ENCODE measurements at places on chromosomes 4 and X. TPM values are rescaled to one million over a fixed set of nuclear protein-coding genes. Genes with fewer than 3 reads are reported as not detected.
A peak's percentile ranks its signal among the peaks of the same experiment; 100 is the strongest.

DNA sequence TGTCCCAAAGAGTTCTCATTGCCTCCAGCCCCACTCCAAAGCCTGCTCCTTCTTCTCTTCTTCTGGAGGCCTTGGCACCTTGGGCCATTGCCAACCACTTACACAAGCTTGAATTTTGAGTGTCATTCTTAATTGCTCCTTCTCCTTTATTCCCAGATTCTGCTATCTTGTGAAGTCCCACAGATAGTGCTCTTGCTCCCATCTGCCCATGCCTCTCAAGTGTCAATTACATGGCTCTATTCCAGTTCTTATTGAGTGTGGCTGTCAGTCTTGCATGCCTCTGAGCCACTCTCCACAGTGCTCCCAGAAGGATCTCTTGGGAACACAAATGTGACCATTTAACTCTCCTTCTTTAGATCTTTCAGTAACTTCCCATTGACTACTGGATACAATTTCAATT lies 117.3 kb upstream of the SFRP2 start:
- no peak for DNase-seq

Gene FRG2
- not detected for total RNA-seq

Gene SMIM10L2A
- total RNA-seq = 27.5 TPM

GRCh38 chrX:48919360-48919841 lies 577 bp upstream of the PIM2 start:
- no peak for DNase-seq

- no peak for DNase-seq
These were observed 352.1 kb upstream of the GATB start for GRCh38 chr4:152112887-152113286.

Gene SMPX
- not detected for total RNA-seq

Gene MAGEB17
- total RNA-seq = not detected

Gene HPGD
- total RNA-seq = 1.2 TPM

- DNase-seq = no peak
These were observed 345.9 kb downstream of the FSTL5 start for GRCh38 chr4:161817914-161818313.

DNA sequence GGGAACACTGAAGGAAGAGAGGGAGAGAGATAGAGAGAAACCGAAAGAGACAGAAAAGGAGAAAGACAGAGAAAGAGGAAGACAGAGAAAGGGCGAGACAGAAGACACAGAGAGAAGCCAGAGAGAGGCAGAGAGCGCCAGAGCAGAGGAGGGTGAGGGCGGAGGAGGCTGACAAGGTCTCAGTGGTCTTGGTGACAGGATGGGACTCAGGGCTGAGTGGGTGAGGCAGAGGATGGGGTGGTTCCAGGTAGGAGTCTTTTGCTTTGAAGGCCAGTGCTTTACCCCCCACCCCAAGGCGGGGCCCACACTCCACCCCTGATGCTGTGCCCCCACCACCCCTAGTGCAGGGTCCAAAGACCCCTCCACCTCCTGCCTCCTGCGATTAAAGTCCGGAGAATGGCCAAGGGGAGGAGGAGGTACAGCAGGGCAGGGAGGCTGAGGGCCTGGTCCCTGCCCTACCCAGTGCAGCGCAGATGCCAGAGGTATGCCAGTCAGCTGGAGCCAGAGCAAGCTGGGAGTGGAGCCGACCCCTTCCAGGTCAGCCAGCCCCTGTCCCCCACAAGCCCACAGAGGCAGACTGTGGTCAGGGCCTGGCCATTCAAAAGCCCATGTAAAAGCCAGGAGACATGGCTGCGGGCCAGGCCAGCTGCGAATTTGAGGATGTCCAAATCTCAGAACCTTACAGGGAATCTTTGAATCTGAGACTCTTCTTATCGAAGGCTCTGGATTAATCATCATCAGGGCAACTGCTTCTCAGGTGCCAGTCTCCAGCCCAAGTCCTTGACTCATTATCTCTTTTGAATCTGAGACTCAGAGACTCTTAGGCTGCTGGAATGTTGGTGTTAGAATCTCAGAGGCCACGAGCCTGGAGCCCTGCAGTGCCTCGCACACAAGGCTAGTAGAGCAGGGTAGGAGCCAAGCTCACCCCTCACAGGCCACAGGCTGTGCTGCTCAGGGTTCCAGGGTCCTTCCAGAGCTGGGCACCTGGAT lies 758 bp downstream of the IQSEC2 start:
- peak; percentile 55 for DNase-seq

DNA sequence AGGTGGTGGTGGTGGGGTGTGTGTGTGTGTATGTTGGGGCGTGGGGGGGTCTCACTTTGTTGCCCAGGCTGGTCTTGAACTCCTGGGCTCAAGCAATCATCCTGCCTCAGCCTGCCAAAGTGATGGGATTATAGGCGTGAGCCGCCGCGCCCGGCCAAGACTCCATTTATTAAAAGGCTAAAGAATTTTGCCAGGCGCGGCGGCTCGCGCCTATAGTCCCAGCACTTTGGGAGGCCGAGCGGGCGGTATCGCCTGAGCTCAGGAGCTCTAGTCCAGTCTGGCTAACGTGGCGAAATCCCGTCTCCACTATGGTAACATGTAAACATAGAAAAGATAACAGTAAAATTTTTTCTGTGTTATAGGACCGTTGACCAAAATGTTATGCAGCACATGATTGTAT lies 3.7 kb upstream of the UBA1 start:
- no peak for DNase-seq

- DNase-seq = no peak
These were observed 73.3 kb upstream of the ZDHHC15 start for GRCh38 chrX:75596178-75596577.

Gene MAGEE2
- total RNA-seq = not detected

GRCh38 chr4:69909195-69909594 lies 21.7 kb upstream of the CSN1S1 start:
- DNase-seq = no peak

GRCh38 chr4:189278597-189279165 lies 662.0 kb upstream of the FRG1 start:
- no peak for DNase-seq

DNA sequence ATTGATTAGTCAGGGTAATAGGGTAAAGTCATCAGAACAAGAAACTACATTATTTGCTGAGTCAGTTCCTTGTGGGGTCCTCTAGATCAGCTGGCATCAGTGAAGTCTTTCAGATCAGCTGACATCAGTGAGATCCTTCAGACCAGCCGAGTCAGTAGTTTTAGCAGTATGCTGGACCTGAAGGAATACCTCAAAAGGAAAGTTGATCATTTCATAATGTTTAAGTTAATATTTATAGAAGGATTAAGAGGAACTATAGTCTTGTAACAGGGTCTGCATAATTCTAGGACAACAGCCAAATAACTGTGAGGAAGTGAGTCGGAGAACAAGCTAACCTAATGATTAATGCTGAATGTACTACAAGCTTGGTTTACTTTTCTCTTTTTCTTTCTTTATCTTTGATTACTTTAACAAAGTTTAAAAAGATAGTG lies 958 bp upstream of the UGT2B7 start:
- DNase-seq = peak; percentile 67

Gene MMAA
- total RNA-seq = 8.4 TPM

DNA sequence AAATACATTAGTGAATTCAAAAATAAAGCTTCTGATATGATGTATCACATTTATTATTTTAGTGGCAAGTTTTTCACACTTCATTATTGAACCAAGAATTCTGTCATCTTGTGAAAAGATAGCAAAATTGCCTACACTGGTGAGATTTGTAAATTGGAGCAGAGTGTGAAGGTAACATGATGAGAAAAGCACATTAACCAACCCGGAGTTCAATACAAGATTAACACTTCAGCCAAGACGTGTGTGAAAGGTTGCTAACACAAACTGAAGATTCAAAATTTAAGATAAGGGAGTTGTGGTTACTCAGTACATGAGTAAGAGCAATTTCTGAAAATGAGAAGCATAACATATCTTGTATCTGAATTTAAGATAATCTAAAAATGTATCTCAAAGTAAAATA lies 346.7 kb downstream of the PDHA2 start:
- DNase-seq = no peak

DNA sequence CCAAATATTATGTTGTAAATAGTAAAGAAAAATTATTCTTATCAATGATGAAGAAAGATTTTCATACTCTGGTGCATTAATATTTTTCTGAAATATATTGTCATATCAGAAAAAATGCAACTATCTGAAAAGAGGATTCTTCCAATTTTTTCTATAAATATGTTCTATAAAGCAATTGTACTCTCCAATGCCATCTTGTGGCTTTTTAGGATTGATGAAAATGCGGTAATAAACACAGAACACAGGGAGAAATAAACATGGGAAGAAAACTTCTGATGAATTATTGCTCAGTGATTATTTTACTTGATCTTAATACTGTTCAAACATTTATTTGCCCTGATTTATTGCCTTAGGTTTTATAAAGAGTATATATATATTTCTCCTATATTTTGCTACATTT lies 215.4 kb downstream of the IL1RAPL1 start:
- DNase-seq = no peak

GRCh38 chr4:19155568-19155967 lies 1096.1 kb upstream of the SLIT2 start:
- no peak for DNase-seq

- DNase-seq = peak; percentile 91
These were observed 16.6 kb upstream of the HPGD start for GRCh38 chr4:174538876-174539250.

Gene SSX3
- total RNA-seq = not detected

- no peak for DNase-seq
These were observed 26.9 kb upstream of the RASGEF1B start for GRCh38 chr4:81498551-81499099.

DNA sequence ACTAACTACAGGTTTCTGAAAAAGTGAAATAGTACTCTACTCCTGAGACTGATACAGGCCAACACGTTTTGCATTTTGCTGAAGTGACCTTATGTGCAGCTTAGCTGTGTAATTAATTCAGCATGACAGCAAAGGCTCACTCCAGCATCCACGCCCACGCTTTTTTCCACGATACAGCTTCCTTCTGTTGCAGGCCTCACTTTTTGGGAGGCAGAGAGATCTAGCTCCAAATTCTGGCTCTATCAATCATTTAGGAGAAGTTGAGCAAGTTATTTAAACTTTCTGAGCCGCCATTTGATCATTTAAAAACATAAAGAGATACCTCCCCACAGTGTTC lies 160.3 kb downstream of the AFAP1 start:
- DNase-seq = no peak

DNA sequence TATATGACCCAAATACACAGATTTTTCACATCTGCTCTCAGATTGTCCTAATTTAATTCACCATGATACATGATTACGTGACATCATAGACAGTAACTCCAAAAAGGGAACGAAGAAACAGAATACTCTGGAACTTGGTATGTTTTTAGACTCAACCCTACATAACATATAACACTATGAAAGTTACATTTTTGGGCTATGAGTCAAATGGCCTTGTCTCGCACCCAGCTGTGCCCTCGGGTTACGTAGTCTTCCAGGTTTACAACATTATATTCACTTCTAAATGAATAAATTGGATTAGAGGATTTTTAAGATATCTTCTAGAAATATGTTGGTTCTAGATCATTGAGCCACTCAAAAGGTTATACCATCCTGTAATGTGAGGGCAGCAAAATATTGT lies 2089.6 kb upstream of the TENM3 start:
- no peak for DNase-seq

- peak; percentile 39 for DNase-seq
These were observed 694 bp downstream of the PDS5A start for GRCh38 chr4:39976945-39977488.

GRCh38 chr4:26964994-26965393 lies 104.4 kb downstream of the STIM2 start:
- DNase-seq = peak; percentile 5

GRCh38 chrX:103453655-103454054 lies 65.6 kb downstream of the RAB40A start:
- DNase-seq = peak; percentile 93

Gene TMPRSS11D
- total RNA-seq = not detected

DNA sequence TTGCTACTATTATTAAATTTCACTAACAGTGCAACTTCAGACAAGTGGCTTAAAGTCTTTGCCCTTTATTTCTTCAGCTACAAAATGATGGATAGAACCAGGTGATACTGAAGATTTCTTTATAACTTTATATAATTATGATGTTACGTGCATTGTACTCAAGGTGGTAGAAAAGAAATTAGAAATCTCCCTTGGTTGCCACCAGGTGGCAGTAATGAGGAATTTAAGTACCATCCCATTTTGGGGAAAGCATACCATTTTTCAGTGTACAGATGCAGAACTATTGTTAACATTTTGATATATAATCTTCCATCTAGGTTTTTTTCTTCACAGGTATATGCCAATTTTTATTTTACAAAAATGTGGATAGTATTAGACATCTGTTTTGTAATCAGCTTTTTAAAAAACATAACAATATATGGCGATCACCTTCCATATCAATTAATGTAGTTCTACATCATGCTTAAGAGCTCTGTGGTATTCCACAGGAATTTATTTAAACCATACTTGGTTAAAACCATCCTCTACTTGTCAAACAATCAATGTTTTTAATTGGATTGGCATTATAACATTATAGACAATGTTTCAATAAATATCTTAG lies 37.7 kb upstream of the RAB33B start:
- DNase-seq = no peak

Gene NHSL2
- total RNA-seq = 0.17 TPM

- DNase-seq = no peak
These were observed 10.2 kb downstream of the DCUN1D4 start for GRCh38 chr4:51853027-51853682.

Gene SPANXN3
- total RNA-seq = not detected

GRCh38 chrX:72126539-72127140 lies 5.1 kb downstream of the RTL5 start:
- peak; percentile 76 for DNase-seq

GRCh38 chr4:87038837-87039615 lies 104.2 kb downstream of the AFF1 start:
- peak; percentile 89 for DNase-seq

DNA sequence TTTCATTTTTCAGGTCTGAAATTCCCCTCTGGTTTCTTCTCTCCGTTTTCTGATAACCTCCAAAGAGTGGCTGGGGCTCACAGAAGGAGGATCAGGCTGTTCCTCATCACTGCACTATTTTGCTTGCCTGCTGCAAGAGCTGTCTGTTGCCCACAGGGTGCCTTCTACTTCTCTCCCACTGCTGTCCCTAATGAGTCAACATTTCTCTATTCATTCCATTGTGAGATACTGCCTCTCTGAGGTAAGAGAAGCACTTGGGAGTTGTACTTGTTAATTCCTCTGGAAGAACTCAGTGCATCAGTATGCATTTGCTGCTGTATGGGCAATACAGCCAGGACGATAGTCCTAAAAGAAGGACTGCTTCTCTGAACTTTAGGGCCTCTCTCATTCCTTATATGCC lies 34.8 kb downstream of the CT47B1 start:
- DNase-seq = peak; percentile 32

GRCh38 chr4:138111462-138112000 lies 130.6 kb downstream of the SLC7A11 start:
- peak; percentile 71 for DNase-seq

GRCh38 chr4:6953751-6954380 lies 44.2 kb downstream of the TBC1D14 start:
- peak; percentile 92 for DNase-seq

DNA sequence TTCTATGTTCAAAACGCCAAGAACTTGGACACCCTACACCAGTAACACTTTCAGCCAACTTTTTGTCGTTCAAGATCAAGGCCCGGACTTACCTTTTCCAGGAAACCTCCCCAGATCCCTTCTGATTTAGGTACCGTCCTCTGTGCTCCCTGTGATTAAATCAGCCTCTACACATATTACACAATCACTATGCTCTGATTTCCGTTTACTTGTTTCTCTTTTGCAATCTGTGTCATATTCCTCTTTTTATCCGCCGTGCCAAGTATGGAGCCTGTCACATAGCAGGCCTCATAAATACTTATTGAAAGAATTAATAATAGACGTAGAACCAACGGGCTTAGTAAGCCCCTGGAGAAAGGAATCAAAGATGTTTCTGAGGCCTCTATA lies 722 bp upstream of the TMEM33 start:
- no peak for DNase-seq

Gene MAD2L1
- 4.3 TPM for total RNA-seq

GRCh38 chr4:150962245-150962644 lies 52.8 kb downstream of the LRBA start:
- peak; percentile 83 for DNase-seq
